ENCODE measurements at places on chromosomes 1 and 21.

- no peak for DNase-seq
Measured at GRCh38 chr1:217392441-217392840, 238.4 kb downstream of the GPATCH2 start.

GRCh38 chr1:60427701-60428100 is 354.1 kb upstream of the C1orf87 start:
- no peak for DNase-seq

- no peak for DNase-seq
Measured at GRCh38 chr1:86773341-86774288, 69.2 kb downstream of the SH3GLB1 start.

- DNase-seq, result no peak
Measured at GRCh38 chr1:180498594-180498993, 3.8 kb downstream of the ACBD6 start.

- DNase-seq, result no peak
Measured at GRCh38 chr21:29190923-29191331, 60.5 kb downstream of the MAP3K7CL start.

- DNase-seq, result no peak
Measured at GRCh38 chr1:86650065-86650464, 54.3 kb upstream of the SH3GLB1 start.

DNA sequence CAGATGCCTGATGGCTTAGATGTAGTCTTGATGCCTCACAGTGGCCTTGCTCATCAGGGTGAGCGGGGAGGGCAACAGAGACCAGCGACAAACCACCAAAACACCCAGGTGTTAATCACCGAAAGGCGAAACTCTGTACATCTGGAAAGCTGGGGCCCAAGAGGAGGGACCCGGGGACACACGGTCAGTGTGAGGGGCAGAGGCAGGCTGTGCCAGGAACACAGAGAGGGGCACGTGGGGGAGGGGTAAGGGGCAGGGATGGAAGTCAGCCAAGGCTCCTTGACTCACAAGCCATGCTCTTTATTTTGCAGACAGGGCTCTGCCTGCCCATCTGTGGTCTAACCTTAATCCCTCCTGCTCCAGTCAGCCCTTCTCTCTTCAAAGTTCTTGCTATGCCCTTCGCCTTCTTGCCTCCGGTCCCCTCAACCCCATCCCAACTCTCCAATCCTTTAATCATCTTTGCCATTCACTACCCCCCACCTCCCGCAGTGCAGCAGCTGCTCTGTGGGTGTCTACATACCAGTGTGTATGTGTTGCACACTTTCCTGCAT is 4.3 kb downstream of the MEF2D start:
- no peak for DNase-seq

- no peak for DNase-seq
Measured at GRCh38 chr1:200042119-200042551, 14.6 kb downstream of the NR5A2 start.

- DNase-seq, result no peak
Measured at GRCh38 chr1:200367841-200368534, 41.8 kb downstream of the ZNF281 start.

GRCh38 chr1:19651141-19651737 is 7.1 kb downstream of the NBL1 start:
- DNase-seq, result peak; percentile 50

DNA sequence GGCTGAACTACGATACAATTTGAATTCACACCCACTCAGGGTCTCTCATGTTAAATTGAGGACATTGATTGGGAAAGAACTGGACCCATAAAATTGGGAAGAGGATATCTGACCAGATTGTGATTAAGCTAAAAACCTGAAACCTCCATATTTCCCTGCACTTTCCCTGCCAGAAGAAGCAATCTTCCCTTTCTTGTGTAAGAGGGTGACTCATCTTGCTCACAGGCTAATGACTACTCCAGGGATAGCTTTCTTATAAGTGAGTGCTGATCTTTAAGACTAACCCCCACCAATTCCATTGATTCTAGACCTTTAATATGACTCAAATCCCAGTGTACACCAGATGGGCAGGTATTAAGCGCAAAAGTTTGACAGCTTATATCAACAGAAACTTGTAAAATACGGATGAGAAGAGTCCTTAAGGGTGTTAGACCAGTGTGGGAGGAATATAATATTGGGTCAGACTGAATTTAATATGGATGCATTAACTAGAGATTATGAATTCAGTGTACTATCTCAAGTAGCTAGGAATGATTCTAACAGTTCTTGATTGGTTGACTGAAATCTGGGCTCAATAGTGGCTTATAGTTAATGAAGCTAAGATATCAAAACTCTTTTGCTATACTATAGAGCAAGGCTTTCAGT is 12.1 kb upstream of the SGIP1 start:
- DNase-seq, result no peak

GRCh38 chr1:222250376-222250775 is 297.5 kb downstream of the HHIPL2 start:
- DNase-seq, result no peak

DNA sequence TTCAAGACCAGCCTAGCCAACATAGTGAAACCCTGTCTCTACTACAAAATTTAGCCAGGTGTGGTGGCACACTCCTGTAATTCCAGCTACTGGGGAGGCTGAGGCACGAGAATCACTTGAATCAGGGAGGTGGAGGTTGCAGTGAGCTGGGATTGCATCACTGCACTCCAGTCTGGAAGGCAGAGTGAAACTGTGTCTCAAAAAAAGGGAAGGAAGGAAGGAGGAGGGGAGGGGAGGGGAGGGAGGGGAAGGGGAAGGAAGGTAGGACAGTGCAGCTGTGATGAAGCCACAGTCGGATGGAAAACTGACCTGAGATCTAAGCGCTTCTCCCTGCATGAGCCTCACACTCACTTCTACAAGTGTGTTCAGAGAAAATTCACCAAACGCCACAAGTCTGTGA is 22.0 kb upstream of the FHAD1 start:
- no peak for DNase-seq

- no peak for DNase-seq
Measured at GRCh38 chr21:29144736-29145353, 14.4 kb downstream of the MAP3K7CL start.

- no peak for DNase-seq
Measured at GRCh38 chr1:213242883-213243282, 191.8 kb downstream of the RPS6KC1 start.

- DNase-seq, result peak; percentile 19
Measured at GRCh38 chr1:205319081-205320018, 2.2 kb downstream of the NUAK2 start.

GRCh38 chr1:107940017-107940577 is 24.9 kb downstream of the VAV3 start:
- no peak for DNase-seq

- DNase-seq, result no peak
Measured at GRCh38 chr1:213122514-213122929, 71.5 kb downstream of the RPS6KC1 start.

- DNase-seq, result no peak
Measured at GRCh38 chr1:170521818-170522217, 10.1 kb upstream of the GORAB start.

DNA sequence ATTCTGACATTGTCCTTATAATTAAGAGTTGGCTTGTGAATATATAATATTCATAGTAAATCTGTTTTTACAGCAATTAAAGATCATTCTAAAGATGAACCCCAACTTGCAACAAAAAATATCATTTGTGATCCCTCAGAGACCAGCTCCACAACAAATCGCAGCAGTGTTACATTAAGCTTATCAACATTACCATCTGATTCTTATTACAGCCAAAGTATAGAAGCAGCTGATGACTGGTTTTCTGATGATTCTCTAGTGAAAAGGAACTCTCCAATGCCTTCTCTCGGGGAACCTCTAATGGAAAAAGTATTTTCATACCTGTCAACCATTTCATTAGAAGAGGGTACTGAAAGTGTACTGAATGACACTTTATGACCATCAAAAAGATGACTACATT is 45.4 kb downstream of the C1orf185 start:
- DNase-seq, result no peak

- no peak for DNase-seq
Measured at GRCh38 chr1:243791586-243792267, 58.3 kb downstream of the AKT3 start.

- no peak for DNase-seq
Measured at GRCh38 chr1:200899451-200899915, 4.8 kb downstream of the INAVA start.

GRCh38 chr1:169090900-169091311 is 15.6 kb upstream of the ATP1B1 start:
- DNase-seq, result no peak
